ENCODE measurements at places on chromosomes 3 and 15. TPM values are rescaled to one million over a fixed set of nuclear protein-coding genes. Genes with fewer than 3 reads are reported as not detected.

SKOR1 gene
- total RNA-seq = 1.5 TPM

RPUSD2 gene
- 10.8 TPM for total RNA-seq

DAPK2 gene
- 13.1 TPM for total RNA-seq

ANKRD63 gene
- not detected for total RNA-seq

BFSP2 gene
- total RNA-seq = 2.3 TPM

DNA sequence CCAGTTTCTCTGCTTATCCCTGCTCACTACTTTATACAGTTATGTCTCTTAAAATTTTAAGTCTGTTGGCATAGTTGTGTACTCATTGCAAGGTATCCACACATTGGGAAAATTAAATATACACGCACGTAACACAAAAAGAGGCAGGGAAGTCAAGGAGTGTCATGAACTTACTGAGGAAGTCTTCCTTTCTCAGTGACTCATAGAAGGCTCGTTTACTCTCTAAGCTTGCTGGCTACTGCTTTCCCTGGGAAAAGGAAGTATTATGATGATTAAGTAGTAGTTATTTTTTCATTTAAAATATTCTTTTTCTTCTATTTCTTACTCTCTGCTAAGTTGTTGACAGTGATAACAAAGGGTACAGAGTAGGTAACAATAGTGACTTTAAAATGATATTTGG is 287.3 kb downstream of the UBE2E2 start:
- no peaks in the 10 kb centered on the region for H3K36me3 ChIP-seq
- H3K27me3 ChIP-seq = no peaks in the 10 kb centered on the region
- no peak for DNase-seq
- no peak overlapping the region for H3K4me3 ChIP-seq

- H3K27me3 ChIP-seq = no peaks in the 10 kb centered on the region
- H3K27ac ChIP-seq = peak within 1 kb of the TSS; percentile 99
- peak within 1 kb of the TSS; percentile 82 for H3K4me3 ChIP-seq
- peaks cover 38% of the 10 kb centered on the region for H3K4me1 ChIP-seq
Measured at GRCh38 chr3:25664812-25665314, at the start of gene TOP2B. Gene TOP2B, minus strand, starts transcription at chr3:25664907. Its CDS starts 610 bp downstream, at chr3:25664297.

DNA sequence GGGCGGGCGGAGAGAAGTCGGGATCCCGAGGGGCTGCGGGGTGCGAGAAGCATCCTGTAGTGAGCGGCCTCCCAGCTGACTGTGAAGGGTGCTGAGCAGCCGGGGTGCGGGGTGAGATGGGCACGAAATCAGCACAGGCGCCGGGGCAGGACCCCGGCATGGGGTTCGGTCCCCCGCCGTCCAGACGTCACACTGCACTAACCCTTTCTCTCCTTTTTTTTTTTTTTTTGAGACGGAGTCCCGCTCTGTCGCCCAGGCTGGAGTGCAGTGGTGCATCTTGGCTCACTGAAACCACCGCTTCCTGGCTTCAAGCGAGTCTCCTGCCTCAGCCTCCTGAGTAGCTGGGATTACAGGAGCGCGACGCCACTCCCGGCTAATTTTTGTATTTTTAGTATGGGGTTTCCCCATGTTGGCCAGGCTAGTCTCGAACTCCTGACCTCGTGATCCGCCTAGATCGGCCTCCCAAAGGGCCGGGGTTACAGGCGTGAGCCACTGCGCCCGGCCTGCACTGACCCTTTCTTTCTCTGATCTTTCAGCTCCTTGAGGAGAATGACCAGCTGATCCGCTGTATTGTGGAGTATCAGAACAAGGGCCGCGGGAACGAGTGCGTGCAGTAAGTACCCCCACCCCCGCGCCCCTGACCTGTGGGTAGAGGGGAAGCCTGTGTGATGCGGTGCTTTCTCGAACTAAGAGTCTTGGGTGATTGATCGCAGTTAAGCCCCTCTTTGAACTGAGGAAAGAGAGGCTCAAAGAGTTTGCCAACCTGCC is 513 bp downstream of the SS18L2 start:
- DNase-seq = no peak
- H3K4me1 ChIP-seq = peaks cover 30% of the 10 kb centered on the region
- peak overlapping the region; percentile 81 for H3K4me3 ChIP-seq
- H3K27ac ChIP-seq = peak overlapping the region; percentile 87

GRCh38 chr3:15197340-15198029 is 8.6 kb upstream of the CAPN7 start:
- DNase-seq = no peak
- H3K4me3 ChIP-seq = no peak overlapping the region
- no peak overlapping the region for H3K27ac ChIP-seq
- no peaks in the 10 kb centered on the region for H3K27me3 ChIP-seq

DNA sequence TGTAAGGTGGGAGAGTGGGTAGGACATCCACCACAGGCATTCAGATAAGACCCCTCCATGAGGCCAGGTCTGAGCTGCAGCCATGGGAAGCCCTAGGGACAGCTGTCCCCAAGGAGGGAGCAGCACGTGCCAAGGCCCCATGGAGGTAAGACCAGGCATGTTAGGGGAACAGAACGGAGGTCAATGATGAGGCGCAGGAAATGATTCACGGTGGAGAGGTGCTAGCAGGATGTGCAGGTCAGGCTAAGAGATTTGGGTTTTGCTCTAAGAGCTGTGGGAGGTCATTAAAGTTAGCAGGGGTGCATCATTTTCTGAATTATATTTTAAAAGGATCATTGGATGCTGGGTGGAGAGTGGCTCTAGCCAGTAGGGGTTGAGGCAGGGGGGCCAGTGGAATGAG is 66.4 kb upstream of the SNRPA1 start:
- H3K4me1 ChIP-seq = peaks cover 9% of the 10 kb centered on the region
- no peak overlapping the region for H3K4me3 ChIP-seq
- DNase-seq = no peak
- no peak overlapping the region for H3K27ac ChIP-seq
- H3K27me3 ChIP-seq = peaks cover 3% of the 10 kb centered on the region

DNA sequence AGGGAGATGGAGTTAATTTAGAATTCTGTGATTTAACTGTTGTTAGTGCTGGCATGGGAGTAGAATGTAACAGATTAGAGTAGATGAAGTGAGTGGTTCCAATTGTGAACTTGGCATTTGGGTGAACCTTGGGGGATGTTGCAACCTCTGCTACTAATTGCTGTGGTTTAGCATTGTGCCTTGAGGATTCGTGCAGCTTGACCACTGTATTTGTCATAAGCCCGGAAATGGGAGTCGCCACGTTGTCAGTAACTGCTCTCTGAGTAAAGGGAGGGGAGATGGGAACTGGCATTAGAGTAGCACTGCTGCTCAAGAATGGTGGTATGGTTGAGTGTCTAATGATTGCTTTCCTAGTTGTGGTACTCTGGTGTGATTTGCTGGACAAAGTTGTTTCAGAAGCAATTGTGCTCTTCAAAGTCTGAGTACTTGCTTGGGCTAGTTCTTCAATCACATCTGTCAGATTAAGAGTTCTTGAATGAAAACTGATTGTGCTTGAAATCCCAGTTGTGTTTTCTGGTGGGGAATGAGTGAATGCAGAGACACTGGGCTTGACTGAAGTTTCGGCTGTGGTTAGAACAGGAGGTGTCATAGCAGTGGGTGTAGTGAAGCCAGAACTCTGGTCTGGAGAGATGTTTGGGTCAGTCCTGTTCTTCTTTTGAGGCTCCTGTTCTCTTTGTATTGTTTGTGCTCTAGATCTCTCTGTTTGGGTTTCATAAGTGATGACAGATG is 15.4 kb downstream of the IGSF10 start:
- no peaks in the 10 kb centered on the region for H3K27me3 ChIP-seq
- H3K4me1 ChIP-seq = no peaks in the 10 kb centered on the region
- H3K27ac ChIP-seq = no peak overlapping the region
- no peaks in the 10 kb centered on the region for H3K36me3 ChIP-seq
- H3K4me3 ChIP-seq = no peak overlapping the region

GRCh38 chr3:133899311-133899710 is 3.6 kb upstream of the RAB6B start:
- peaks cover 17% of the 10 kb centered on the region for H3K4me1 ChIP-seq
- no peak overlapping the region for H3K4me3 ChIP-seq
- no peaks in the 10 kb centered on the region for H3K36me3 ChIP-seq
- H3K27ac ChIP-seq = no peak overlapping the region

GRCh38 chr3:112633757-112634156 is 7.2 kb downstream of the CCDC80 start:
- H3K36me3 ChIP-seq = no peaks in the 10 kb centered on the region
- no peak for DNase-seq
- peak overlapping the region; percentile 17 for H3K4me3 ChIP-seq
- no peaks in the 10 kb centered on the region for H3K27me3 ChIP-seq

- H3K4me3 ChIP-seq = no peak overlapping the region
- H3K36me3 ChIP-seq = peaks cover 42% of the 10 kb centered on the region
- H3K4me1 ChIP-seq = no peaks in the 10 kb centered on the region
- no peak overlapping the region for H3K27ac ChIP-seq
- no peaks in the 10 kb centered on the region for H3K27me3 ChIP-seq
Measured at GRCh38 chr3:150556792-150557191, 10.2 kb downstream of the EIF2A start.

DNA sequence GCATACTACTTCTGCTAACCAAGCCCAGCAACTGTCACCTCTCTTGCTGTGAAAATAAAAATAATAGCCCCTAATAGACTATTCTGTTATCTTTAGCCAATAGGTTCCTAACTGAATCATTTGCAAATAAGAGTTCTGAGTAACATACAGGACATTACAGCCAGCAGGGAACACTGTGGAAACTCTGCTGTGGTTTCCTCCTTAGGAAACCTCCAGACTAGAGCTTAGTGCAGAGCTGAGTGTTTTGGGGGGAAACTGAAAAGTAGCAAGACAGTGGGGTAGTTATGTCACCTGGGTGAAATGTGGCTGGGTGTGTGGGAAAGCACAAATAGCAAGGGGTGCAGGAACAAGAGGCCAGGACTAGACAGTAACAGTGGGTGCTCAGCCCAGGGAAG is 32.4 kb downstream of the DZIP1L start:
- H3K4me1 ChIP-seq = peaks cover 20% of the 10 kb centered on the region
- H3K27me3 ChIP-seq = no peaks in the 10 kb centered on the region
- no peak for DNase-seq
- no peak overlapping the region for H3K4me3 ChIP-seq
- peaks cover 36% of the 10 kb centered on the region for H3K36me3 ChIP-seq

- peaks cover 77% of the 10 kb centered on the region for H3K36me3 ChIP-seq
- H3K27me3 ChIP-seq = no peaks in the 10 kb centered on the region
- H3K27ac ChIP-seq = no peak overlapping the region
- no peak overlapping the region for H3K4me3 ChIP-seq
Measured at GRCh38 chr3:197874064-197874463, 75.9 kb upstream of the RPL35A start.

- H3K4me1 ChIP-seq = peaks cover 24% of the 10 kb centered on the region
- DNase-seq = no peak
Measured at GRCh38 chr3:196218155-196218712, 1.9 kb downstream of the SLC51A start.

DNA sequence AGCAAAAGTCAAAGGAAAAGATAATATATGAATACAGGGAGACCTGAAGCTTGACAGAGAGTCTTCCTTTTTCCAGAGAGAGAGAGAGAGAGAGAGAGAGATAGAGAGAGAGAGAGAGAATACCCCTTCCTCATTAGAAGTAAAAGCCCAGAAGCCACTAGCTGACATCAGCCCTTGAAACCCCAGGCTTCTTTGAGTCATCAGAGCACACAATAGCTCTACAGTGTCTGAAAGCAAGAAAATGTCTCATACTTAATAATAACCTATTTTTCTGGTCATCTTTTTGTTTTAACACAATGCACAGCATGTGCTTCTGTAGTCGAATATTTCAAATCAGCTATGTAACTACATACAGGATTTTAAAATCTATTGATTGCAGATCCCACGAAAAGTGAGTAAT is 109.2 kb upstream of the NANOGP8 start:
- no peak overlapping the region for H3K4me3 ChIP-seq
- no peaks in the 10 kb centered on the region for H3K4me1 ChIP-seq
- no peaks in the 10 kb centered on the region for H3K27me3 ChIP-seq
- no peak for DNase-seq
- H3K27ac ChIP-seq = no peak overlapping the region
- no peaks in the 10 kb centered on the region for H3K36me3 ChIP-seq

GRCh38 chr3:168071591-168072322 is 24.0 kb downstream of the GOLIM4 start:
- H3K4me1 ChIP-seq = peaks cover 16% of the 10 kb centered on the region
- DNase-seq = no peak
- no peak overlapping the region for H3K4me3 ChIP-seq

GRCh38 chr3:79810092-79810491 is 42.3 kb upstream of the ROBO1 start:
- no peaks in the 10 kb centered on the region for H3K27me3 ChIP-seq
- no peaks in the 10 kb centered on the region for H3K36me3 ChIP-seq
- no peak for DNase-seq
- no peak overlapping the region for H3K27ac ChIP-seq
- no peak overlapping the region for H3K4me3 ChIP-seq
- no peaks in the 10 kb centered on the region for H3K4me1 ChIP-seq

All from suprapubic skin (tissue), 4 donors.